HFFc6 (cell line): ENCODE measurements at places on chromosomes 12 and 14. TPM values are rescaled to one million over a fixed set of nuclear protein-coding genes. Genes with fewer than 3 reads are reported as not detected.

- peak overlapping the region; percentile 6; the same call in 1 of the 2 replicates for H3K4me3 ChIP-seq
- no peaks in the 10 kb centered on the region for H3K27me3 ChIP-seq
- H3K27ac ChIP-seq = peak overlapping the region; percentile 42
- H3K4me1 ChIP-seq = peaks cover 29% of the 10 kb centered on the region
- no peaks in the 10 kb centered on the region for H3K36me3 ChIP-seq
- DNase-seq = peak; percentile 77
Observed at GRCh38 chr12:105820429-105821125, 318.2 kb downstream of the NUAK1 start.

DNA sequence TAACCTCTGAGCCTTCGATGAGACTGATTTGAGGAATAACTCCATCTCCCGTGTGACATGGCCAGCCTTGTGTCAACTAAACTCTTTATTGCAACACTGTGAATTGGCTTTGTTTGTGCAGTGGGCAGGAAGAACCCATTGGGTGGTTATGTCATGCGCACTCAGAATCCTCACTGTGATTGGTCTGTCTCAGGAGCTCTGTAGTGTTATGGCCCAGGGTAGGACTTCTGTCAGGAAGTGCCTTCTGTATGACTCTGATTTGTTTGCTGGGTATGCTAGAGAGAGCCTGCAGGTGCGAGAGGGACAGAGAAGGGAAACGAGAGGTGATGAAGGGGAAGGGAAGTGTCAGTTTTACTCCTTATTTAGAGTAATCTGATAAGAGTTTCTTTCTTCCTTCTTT lies 71.5 kb upstream of the DCD start:
- no peak for DNase-seq
- no peaks in the 10 kb centered on the region for H3K4me1 ChIP-seq

DNA sequence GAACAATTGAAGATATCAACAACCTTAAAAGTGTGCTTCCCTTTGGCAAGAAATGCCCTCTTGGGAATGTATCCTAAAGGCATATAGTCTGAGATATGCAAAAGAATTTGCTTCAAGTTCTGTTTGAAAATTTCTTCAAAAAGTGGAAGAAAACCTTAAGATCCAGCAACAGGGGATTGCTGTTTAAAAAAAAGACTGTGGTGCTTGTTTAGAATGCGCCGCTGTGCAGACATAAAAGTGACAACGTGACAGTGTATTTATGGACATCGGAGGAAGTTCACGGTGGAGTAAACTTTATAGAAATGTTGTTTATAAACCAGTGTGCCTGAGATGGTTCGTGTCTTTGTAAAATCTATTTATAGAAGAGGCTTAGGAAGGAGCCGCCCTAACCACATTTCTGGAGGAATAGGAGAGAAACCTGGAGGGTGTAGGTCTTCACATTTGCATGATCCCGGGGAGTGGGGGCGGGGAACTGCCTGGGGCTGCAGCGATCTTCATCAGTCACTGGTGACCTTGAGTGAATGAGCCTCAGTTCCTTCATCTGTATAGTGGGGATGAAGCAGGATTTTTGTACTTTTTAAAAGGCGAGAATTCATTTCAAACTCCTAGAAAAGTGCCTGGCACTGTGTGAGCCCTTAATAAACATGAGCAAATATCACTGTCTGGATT lies 27.5 kb downstream of the ADGRD1 start:
- no peaks in the 10 kb centered on the region; the same call in 1 of the 2 replicates for H3K36me3 ChIP-seq
- no peak overlapping the region for H3K27ac ChIP-seq
- DNase-seq = no peak
- H3K4me3 ChIP-seq = no peak overlapping the region

DNA sequence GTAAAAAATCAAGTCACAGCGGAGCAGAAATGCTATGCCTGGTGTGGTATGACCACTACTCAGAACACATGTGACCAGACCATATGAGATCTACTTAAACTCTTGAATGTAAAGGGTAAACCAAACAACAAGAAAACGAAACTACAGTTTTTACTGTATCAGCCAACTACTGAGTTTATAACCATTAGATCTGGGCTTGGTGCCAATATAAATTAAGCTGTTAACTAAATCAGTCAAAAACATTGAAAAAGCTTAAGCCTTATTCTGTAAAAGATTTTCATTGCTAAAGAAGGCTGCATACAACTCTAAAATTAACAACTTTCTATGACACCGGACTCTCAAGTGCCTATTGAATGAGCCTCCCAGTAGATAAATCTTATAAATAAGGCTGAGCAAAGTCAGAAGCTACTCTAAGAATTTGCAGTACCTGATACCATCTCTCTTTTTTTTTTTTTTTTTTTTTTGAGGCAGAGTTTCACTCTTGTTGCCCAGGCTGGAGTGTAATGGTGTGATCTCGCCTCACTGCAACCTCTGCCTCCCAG lies 35.4 kb downstream of the SPTLC2 start:
- peaks cover 66% of the 10 kb centered on the region for H3K4me1 ChIP-seq
- peak; percentile 75 for DNase-seq
- peak overlapping the region; percentile 67 for H3K27ac ChIP-seq
- H3K36me3 ChIP-seq = peaks cover 8% of the 10 kb centered on the region
- H3K27me3 ChIP-seq = no peaks in the 10 kb centered on the region

- H3K4me3 ChIP-seq = no peak overlapping the region
- DNase-seq = no peak
- no peak overlapping the region for H3K27ac ChIP-seq
- H3K36me3 ChIP-seq = no peaks in the 10 kb centered on the region
- no peaks in the 10 kb centered on the region for H3K27me3 ChIP-seq
Observed at GRCh38 chr12:97530245-97530644, 67.6 kb downstream of the RMST start.

DNA sequence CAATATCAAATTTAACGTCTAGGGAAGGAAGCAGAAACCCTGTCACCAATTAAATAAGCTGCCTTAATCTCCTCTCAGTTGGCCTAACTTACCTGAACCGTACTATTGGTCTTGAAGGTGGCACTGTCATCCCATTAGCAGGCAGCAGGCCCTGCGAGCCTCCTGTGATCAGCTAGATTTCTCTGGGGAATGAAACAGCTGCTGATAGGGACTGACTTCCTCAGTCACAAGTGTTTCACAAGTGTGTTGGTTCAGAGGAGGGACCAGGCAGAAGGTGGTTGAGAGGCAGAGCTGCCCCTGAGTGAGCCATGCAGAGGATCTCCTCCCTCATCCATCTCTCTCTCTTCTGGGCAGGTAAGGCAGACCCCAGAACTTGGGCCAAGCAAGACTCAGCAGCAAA lies 166.8 kb downstream of the DAD1 start:
- H3K27me3 ChIP-seq = peaks cover 20% of the 10 kb centered on the region
- H3K4me1 ChIP-seq = peaks cover 7% of the 10 kb centered on the region
- no peak for DNase-seq
- H3K36me3 ChIP-seq = no peaks in the 10 kb centered on the region
- H3K4me3 ChIP-seq = no peak overlapping the region
- no peak overlapping the region for H3K27ac ChIP-seq

DNA sequence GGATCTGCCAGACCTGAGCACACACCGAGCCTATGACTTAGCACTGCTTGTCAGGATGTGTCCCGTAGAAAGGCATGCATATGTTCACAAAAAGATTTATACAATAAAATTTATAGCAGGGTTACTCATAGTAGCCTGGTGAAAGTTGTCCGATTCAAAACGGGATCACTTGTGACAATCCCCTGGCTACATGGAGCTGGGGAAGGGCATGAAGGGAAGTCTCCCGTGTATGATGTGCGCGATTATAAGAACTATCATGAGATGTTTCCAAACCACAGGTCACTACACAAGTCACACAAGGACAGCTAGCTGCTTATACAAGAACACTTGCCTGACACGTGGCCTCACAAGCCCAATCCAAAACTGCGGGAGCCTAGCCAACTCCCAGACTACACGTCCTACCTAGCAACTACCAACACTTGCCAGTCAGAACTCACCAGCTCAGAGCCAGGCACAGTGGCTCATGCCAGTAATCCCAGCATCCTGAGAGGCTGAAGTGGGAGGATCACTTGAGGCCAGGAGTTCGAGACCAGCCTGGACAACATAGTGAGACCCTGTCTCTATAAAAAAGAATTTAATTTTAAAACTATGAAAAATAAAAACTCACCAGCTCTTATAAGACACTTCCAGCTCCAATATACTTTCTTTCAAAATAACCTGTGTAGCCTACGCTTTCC lies 7.5 kb upstream of the CDCA4 start:
- DNase-seq = peak; percentile 32
- peaks cover 5% of the 10 kb centered on the region; the same call in 1 of the 2 replicates for H3K36me3 ChIP-seq
- no peaks in the 10 kb centered on the region for H3K27me3 ChIP-seq
- peak overlapping the region; percentile 49; the same call in 1 of the 2 replicates for H3K27ac ChIP-seq

- H3K4me1 ChIP-seq = no peaks in the 10 kb centered on the region
- no peak overlapping the region for H3K27ac ChIP-seq
- H3K27me3 ChIP-seq = peaks cover 6% of the 10 kb centered on the region
- no peaks in the 10 kb centered on the region for H3K36me3 ChIP-seq
Observed at GRCh38 chr14:65789363-65789762, 376.8 kb downstream of the FUT8 start.

GRCh38 chr12:13283867-13284266 lies 87.3 kb downstream of the EMP1 start:
- no peaks in the 10 kb centered on the region for H3K36me3 ChIP-seq
- H3K4me1 ChIP-seq = no peaks in the 10 kb centered on the region; the same call in 1 of the 2 replicates
- no peak overlapping the region for H3K27ac ChIP-seq
- no peak for DNase-seq
- H3K27me3 ChIP-seq = peaks cover 5% of the 10 kb centered on the region

- H3K4me3 ChIP-seq = no peak overlapping the region
- no peak overlapping the region for H3K27ac ChIP-seq
- H3K27me3 ChIP-seq = peaks cover 2% of the 10 kb centered on the region; the same call in 1 of the 2 replicates
- no peak for DNase-seq
Observed at GRCh38 chr12:124626971-124627411, 59.6 kb upstream of the NCOR2 start.

DNA sequence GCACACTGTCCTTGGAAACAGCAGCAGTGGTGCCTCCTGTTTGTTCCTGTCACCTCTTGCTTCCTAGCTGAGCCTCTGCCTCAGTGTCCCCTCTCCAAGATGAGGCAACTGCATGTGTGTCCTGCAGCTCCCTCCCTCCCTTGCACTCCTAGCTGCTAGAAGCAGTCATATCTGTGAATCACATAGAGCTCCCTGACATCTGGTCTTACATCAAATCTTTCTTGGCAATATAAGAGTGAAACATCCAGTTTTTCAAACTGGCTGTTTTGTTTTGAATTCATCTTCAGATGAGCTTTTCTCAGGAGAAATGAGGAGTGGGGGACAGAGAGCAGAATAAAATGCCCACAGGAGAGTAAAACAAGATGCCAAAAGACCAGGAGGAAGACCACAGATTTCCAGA lies 103.7 kb downstream of the VCPKMT start:
- no peaks in the 10 kb centered on the region for H3K36me3 ChIP-seq
- DNase-seq = peak; percentile 50
- peak overlapping the region; percentile 78 for H3K27ac ChIP-seq
- H3K27me3 ChIP-seq = no peaks in the 10 kb centered on the region; the same call in none of the 2 replicates

- H3K27ac ChIP-seq = no peak overlapping the region
- peaks cover 5% of the 10 kb centered on the region for H3K4me1 ChIP-seq
- H3K27me3 ChIP-seq = peaks cover 21% of the 10 kb centered on the region
- H3K36me3 ChIP-seq = peaks cover 13% of the 10 kb centered on the region
Observed at GRCh38 chr12:122190842-122191668, 8.1 kb downstream of the LRRC43 start.

- no peaks in the 10 kb centered on the region for H3K36me3 ChIP-seq
- no peak overlapping the region for H3K27ac ChIP-seq
- peaks cover 8% of the 10 kb centered on the region for H3K4me1 ChIP-seq
- no peak for DNase-seq
- H3K4me3 ChIP-seq = no peak overlapping the region
Observed at GRCh38 chr12:11593013-11593412, 56.5 kb upstream of the ETV6 start.

DNA sequence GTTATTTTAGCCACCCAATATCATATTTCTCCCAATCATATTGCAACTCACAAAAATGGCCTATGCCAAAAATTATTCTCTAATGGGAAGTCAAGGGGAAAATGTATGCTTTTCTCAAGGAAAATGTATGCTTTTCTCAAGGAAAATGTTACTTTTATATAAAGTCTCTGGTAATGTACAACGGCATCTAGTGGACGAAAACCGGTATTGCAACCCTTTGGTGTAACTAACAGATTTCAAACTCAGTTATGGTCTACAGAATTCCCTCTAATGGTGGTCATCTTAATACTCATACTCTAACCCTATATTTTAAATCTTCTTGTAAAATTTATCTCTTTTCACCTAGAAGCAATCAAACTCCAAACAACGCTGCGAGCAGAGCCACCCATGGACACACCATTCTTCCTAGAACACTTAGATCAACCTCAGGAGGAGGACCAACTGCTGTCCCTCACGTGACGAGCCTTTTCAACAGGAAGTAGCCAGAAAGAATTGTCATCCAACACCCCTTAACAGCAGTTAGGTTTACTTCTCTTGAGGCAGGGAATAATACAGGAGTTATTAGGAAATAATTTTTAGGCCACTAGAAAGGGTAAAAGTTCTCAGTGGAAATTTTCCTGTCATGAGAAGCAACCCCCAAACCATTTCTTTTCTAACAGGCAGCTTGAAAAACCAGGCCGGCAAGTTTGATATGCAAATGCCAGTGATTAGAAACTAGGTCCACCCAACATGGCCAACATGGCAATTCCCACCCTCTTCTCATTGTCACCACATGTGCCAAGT lies 20.1 kb downstream of the APOBEC1 start:
- no peaks in the 10 kb centered on the region for H3K36me3 ChIP-seq
- no peaks in the 10 kb centered on the region for H3K4me1 ChIP-seq

DNA sequence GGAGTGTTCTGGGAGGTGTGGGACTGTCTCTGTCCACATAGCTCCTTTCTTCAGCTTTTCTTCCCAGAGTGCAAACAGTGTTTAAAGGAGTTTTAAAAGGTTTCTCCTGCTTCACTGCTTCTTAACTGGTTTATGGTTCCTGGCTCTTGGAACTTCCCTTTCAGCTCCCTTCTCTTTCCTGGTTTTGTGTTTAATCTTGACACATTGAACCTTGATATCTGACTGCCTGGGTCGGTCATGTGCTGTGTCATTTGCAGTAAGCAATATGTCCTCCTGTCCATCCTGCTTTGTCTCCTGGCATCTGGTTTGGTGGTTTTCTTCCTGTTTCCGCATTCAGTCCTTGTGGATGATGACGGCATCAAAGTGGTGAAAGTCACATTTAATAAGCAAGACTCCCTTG lies 2.2 kb downstream of the TMEM106C start:
- no peak overlapping the region for H3K27ac ChIP-seq
- H3K4me3 ChIP-seq = no peak overlapping the region
- H3K27me3 ChIP-seq = peaks cover 5% of the 10 kb centered on the region; the same call in 1 of the 2 replicates
- H3K36me3 ChIP-seq = peaks cover 17% of the 10 kb centered on the region
- H3K4me1 ChIP-seq = peaks cover 59% of the 10 kb centered on the region

- peaks cover 23% of the 10 kb centered on the region for H3K4me1 ChIP-seq
- DNase-seq = no peak
- no peak overlapping the region for H3K4me3 ChIP-seq
- H3K36me3 ChIP-seq = no peaks in the 10 kb centered on the region
- no peak overlapping the region for H3K27ac ChIP-seq
Observed at GRCh38 chr14:91108941-91109611, 4.8 kb upstream of the DGLUCY start.

ALG10B gene
- total RNA-seq = 3.9 to 5.2 TPM (median 4.3 TPM) in 3 replicates

PARPBP gene
- total RNA-seq = 7.1 to 13.3 TPM (median 12.6 TPM) in 3 replicates

NGB gene
- not detected in 3 replicates for total RNA-seq

R3HDM2 gene
- total RNA-seq = 31.6 to 41.1 TPM (median 38.3 TPM) in 3 replicates

NRL gene
- 0.63 to 1.4 TPM (median 0.65 TPM) in 3 replicates for total RNA-seq

WNT1 gene
- not detected in 2 replicates for total RNA-seq

CRY1 gene
- 12.2 to 16.4 TPM (median 14.1 TPM) in 3 replicates for total RNA-seq

TSPAN11 gene
- 0.05 to 0.06 TPM in 2 of 3 replicates, not detected in the other for total RNA-seq

CNTN1 gene
- not detected in 3 replicates for total RNA-seq

ARHGDIB gene
- total RNA-seq = 0.90 to 3.4 TPM (median 0.97 TPM) in 3 replicates

LRR1 gene
- total RNA-seq = 15.3 to 26.1 TPM (median 24.4 TPM) in 3 replicates

ENDOU gene
- 0.09 TPM in 1 of 3 replicates, not detected in the others for total RNA-seq

ANKRD33 gene
- total RNA-seq = not detected in 2 replicates

GPR84 gene
- total RNA-seq = not detected in 3 replicates

FOXG1 gene
- not detected in 3 replicates for total RNA-seq

KCNH5 gene
- not detected in 3 replicates for total RNA-seq

IFT43 gene
- total RNA-seq = 27.1 to 36.2 TPM (median 29.9 TPM) in 3 replicates
